Inflammatory macrophage treated with lipopolysaccharide for 4 hours (primary cell): ENCODE measurements at places on chromosomes 3 and 15.

DNA sequence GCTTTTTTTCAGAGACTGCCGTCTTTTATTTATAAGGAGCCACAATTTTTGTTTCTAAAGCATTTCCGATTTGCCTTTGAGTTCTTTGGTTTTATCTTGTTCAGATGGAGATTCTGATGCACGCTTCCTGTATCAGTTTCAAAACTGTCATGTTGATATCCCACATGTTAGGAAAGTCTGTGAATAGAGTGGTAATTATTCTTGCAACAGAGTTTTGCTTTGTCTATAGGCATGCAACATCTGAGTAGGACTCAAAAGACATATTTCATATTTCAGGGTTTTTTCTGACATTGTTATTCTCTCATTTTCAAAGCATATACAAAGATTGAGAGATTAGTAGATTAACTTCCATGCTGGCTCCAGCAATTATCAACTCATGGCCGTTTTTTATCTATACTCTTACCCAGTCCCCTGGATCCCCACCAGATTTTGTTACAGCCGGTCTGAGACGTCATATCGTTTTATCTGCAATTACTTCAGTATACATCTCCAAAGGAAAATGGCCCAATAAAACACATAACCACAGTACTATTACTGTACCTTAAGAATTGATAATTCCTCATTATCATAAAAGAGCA lies 22.4 kb downstream of the PAQR5 start:
- DNase-seq = peak; percentile 89

GRCh38 chr15:68336516-68336915 lies 59.0 kb downstream of the FEM1B start:
- DNase-seq = no peak

GRCh38 chr3:171320750-171321558 lies 139.3 kb downstream of the TNIK start:
- peak; percentile 47 for DNase-seq

- DNase-seq = peak; percentile 6
Measured at GRCh38 chr3:111577798-111578685, 17.1 kb downstream of the ZBED2 start.

GRCh38 chr3:79517766-79518413 lies 249.9 kb downstream of the ROBO1 start:
- peak; percentile 8 for DNase-seq

GRCh38 chr3:191070201-191070600 lies 128.8 kb upstream of the OSTN start:
- DNase-seq = no peak

- DNase-seq = no peak
Measured at GRCh38 chr3:34882764-34883163, 756.6 kb upstream of the ARPP21 start.

DNA sequence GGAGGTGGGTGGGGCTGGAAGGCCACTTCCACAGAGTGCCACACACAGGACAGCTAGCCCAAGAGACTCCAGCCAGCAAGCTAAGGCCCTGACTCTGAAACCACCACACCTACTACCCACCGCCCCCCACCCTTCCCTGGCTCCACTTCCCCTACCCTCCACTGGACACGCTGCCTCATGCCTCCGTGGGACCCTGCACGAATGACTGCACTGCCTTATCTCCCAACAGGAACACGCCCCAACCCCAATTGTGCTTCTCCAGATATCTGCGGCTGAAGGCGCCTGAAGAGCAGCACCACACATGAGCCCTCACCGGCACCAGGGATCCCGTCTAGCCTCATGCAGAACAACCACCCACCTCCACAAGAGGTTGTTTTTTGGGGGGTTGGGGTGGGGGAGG lies 2.7 kb downstream of the LINGO1 start:
- DNase-seq = no peak

DNA sequence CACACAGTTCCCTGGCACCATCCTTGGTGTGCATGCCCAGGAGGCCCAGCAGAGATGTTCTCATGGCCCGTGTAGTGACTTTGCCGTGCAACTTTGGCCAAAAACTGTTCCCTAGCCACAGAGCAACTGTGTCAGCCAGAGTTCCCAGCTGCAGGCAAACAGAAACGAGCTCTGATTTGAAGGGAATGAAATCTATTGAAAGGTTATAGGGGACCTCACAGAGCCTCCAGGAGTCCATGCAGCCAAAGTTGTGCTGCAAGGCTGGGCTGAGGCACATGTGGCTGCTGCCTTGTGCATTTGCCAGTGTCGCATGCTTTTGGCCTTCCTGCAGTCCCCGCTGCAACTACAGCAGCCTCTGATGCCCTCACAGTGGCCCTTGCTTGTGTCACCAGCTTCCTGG lies 70.5 kb downstream of the PLXNA1 start:
- no peak for DNase-seq

GRCh38 chr3:17192995-17193394 lies 308.2 kb downstream of the PLCL2 start:
- no peak for DNase-seq

DNA sequence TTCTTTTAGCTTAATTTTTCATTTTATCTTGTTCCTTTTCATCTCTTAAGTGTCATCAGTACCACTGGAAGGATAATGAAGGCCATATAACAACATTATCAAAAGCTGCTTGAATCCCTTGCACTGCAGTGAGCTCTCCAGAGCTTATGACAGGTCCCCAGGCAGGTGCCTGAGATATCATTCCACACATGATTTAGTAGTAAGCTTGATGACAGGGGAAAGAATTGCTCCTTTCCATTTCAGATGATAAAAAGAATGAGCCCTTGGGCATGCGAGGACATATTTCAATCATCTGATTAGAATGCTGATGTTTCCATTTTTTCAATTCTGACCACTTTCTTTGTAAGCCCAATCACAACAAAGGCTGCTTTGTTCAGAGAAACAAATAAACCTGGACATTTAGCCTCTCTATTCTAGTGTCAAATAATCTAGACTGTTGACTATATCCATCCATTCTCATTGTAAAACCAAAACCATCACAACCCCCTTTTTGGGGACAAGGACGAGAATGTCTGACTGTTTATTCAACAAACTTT lies 567.8 kb downstream of the IGSF11 start:
- no peak for DNase-seq

- DNase-seq = no peak
Measured at GRCh38 chr3:158961471-158961870, 159.6 kb downstream of the MFSD1 start.

DNA sequence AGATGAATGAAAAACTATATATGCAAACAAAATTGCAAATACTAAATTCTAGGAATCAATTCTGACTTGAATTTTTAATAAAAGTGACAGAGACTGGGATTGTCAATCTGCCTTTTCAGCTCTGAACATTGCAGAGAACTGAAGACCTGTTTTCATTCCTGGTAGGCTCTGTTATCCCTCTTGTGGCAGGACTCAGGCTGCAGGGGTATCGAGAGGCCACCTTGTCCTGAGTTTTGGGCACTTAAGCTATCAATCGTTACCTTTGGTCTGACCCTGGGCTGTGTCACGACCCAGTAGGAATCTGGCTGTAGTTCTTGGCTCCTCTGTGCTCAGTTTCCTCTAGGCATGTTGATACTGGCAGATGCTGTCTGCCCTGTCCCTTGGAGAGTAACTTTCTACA lies 238.0 kb downstream of the CACNA2D3 start:
- no peak for DNase-seq

DNA sequence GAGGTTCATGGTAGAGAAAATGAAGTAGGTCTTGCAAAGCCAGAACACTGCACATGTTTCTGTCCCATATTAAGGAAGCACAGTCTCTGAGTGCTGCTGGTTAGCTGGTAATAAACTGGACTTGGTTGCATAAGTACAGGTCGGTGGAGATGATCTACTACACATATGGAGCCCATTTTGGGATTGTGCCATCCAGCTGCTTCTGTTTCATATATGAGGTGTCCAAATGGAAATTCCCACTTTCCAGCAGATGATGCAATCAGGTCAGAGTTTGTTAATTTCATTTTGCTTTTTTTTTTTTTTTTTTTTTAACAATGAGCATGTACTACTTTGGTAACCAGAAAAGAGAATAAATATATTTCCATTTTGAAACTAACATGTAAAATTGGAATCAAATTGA lies 122.6 kb downstream of the SATB1 start:
- DNase-seq = peak; percentile 59

- peak; percentile 43 for DNase-seq
Measured at GRCh38 chr3:71127052-71127831, 456.3 kb downstream of the FOXP1 start.

DNA sequence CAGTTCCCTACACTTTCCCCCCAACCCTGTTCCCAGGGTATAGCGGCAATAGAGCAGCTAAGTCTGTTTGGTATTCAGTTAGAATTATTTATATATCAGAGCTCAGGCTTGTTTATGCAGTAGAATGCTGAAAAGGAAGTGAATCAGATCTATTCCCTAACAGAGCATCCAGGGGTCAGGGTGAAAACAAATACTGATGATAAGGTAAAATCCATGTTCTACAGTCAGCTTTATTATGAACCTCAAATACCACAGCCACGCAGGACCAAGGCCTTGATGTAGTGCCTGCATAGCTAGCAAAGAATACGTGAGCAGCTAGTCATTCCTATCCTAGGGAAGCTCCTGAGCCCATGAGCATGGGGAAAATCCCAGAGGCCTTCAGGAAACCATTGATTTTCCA lies 229.7 kb upstream of the ICE2 start:
- no peak for DNase-seq

- DNase-seq = no peak
Measured at GRCh38 chr3:29083676-29084075, 197.2 kb upstream of the RBMS3 start.

DNA sequence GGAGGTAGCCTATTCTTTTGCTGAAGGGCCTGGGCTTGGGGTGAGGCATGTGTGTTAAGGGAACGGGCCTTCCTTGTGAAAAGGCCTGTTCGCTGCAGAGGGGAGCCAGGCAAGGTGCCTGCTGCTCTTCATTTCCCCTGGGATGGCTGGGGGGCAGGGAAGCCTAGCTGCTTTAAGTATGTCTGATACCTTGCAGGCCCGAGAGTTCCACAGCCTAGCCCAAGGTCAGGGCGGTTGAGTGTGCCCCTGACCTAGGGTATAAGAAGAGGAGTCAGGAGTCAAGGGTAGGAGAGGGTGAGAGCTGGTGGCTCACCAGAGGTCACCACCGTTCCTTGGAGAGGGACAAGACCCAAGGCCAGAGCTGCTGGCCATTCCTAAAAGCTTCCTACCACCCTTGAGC lies 46.6 kb downstream of the UMPS start:
- no peak for DNase-seq

GRCh38 chr3:119596398-119596797 lies 1.3 kb upstream of the PLA1A start:
- DNase-seq = peak; percentile 72

DNA sequence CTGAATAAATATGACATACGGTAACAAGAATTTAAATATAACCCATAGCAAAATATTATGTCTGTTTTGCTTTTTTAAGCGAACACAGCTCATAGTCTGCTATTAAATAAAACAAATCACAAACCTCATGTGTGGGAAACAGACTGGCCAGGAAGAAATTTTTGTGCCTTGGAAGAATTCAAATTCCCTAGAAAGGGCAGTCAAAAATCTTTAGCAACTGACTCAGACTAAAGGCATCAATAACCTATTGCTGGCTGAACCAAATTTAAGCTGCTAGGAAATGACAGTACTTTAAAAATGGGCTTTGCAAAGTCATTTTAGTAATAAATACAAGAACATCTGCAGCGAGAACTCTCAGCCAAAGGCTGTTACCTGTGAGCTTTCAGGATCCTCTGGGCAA lies 151.4 kb downstream of the PLD1 start:
- DNase-seq = no peak

- peak; percentile 93 for DNase-seq
Measured at GRCh38 chr15:67150023-67150860, 84.8 kb downstream of the SMAD3 start.

- no peak for DNase-seq
Measured at GRCh38 chr3:69255928-69256327, 130.0 kb downstream of the FRMD4B start.

DNA sequence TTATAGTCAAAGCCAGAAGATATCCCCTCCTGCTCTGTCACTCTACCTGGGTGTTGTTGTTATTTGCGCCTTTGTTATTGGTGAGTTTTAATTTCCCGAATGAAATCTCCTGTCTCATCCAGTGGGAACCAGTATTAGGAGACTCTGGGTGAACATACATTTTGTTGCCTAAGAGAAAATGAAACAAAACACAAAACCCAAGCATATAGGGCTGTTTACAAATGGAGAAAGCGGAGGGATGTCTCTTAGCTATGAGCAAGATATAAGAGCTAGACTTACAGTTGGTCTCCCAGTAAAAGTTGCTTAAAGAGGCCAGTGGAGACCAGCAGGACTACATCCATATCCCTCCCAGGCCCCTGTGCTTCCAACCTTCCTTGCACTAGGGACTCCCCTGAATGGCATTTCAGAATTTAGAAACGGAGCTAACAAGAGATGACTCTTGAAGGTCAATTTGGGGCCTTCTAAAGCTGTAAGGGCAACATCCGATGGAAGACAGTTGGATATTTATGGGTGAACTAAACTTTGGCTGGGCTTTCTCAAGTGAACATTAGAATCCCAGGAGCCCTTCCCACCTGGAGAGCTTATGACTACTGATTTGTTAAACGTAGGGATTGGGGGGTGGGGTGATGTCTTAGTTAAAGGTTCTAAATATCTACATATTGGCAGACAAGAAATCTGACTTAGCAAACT lies 2.7 kb downstream of the EOMES start:
- DNase-seq = no peak

DNA sequence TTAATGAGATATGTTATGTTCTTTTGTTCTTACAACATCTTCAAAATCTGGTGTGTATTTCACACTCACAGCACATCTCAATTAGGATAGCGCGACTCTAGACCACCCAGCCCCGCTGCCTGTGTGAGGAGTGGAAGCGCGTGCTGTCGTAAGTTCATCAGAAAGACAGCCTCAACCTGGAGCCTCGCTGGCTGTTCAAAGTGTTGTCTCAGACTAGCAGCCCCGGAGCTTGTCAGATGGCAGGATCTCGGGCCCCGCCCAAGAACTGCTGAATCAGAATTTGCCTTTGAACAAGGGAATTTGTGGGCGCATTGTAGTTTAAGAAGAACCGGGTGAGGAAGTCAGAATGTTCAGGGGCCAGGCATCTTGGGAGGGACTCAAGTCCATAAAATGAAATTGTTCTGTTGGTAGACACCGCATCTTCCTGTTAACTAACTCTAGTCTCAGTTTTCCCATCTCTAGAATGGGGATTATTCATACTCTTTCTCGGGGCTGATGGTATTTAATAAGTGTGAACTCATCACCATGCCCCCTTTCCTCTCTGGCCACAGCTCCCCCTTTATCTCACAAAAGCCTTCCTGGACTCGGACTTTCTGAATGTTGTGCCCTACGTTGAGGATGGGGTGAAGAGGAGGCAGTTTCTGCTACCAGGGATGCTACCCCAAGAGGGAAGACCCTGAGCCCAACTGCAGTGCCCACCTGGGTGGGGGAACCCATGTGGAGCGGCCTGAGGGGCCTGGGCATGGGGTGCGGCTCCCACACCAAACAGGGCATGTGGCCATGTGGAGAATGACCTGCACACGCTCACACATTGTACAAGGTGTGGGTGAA lies 40.4 kb downstream of the BHLHE40 start:
- peak; percentile 69 for DNase-seq
